Left cardiac atrium (tissue), 4 donors: ENCODE measurements at places on chromosomes 16 and 17.

GRCh38 chr17:40981115-40981514 lies 3.0 kb downstream of the KRT40 start:
- no peak for DNase-seq

DNA sequence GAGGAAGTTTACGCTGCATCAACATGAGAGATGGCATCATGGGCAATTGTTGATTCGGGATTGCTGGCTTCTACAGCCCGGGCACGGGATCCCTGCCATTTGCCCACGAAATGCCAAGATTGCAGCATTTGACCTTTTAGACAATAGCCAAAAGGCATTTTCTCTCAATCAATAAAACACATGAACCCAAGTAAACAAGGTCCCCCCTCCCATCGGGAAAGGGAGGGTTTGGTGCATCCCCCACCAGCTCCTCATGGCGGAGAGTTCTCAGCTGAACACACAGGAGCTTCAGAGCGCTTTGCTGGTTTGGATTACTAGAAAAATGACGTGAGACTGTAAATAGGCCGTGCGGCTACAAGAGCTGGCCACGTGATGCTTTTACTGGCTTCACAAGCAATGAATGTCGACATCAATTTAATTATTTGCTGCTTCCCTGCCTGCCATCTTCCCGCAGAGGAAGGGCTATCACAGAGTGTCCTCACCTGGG lies 147.6 kb downstream of the C16orf95 start:
- no peak for DNase-seq

DNA sequence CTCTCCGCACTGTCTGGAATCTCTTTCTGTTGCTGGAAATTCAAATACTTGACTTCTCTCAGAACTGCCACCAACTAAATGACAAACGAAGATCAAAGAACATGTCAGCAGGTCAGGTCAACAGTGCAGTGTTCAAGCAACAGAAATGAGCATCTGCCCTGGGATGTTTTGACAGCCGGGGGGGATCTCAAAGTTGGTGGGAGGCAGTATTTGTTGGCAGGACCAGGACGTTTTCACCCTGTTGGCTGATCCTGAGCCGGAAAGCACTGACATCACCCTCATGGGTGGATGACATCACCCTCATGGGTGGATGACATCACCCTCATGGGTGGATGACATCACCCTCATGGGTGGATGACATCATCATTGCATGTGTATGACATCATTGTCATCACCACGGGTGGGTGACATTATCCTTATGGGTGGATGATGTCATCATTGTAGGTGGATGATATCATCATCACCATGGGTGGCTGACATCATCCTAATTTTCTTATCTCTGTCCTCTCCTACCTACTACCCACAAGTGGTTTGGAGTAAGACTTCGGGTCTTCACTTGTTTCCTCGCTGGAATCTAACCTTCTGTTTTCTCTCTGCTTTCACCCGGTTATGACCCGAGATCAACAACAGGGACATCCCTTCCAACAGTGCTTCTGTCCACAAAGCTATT lies 18.9 kb downstream of the DNAH17 start:
- DNase-seq, result no peak

DNA sequence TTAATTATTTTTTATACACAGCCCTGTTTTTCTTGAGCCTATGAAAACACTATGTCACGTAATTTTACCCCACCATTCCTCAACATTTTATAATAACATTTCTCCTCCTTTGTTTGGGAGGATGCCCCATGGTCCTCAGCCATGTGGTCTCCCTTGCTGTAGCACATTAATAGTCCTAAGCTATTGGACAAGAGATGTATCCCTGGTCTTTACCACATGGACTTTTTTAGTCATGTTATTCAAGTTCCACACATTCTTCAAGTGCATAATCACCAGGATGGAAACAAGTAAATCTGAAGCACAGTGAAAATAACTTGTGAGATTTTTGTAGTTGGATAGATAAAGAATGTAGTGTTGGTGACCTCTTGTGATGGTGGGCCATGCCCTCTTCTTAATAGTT lies 2.0 kb upstream of the KRTAP2-3 start:
- no peak for DNase-seq

GRCh38 chr17:8120520-8121406 lies 2.4 kb upstream of the ALOXE3 start:
- peak; percentile 67 for DNase-seq

- no peak for DNase-seq
Observed at GRCh38 chr16:56409195-56409594, 16.1 kb downstream of the AMFR start.

DNA sequence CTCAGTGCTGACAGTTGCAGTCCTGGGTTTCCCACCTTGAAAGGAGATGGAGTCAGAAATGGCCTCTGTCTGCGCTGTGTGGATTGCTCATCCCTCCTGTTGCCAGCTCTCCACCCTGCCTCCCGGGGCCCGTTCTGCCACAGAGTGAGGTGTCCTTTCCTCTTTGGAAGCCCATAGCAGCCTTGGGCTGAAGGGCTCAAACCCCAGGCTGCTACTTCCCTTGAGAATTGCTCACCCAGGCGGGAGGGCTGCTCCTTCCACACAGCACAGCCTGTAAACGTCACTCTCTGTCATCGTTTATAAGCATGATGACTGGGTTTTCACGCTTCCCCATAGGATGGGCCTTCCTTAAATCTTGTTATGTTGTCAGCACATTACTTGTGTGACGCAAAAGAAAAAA lies 62.7 kb downstream of the FOXK2 start:
- DNase-seq, result no peak

GRCh38 chr16:78195797-78196196 lies 96.3 kb downstream of the WWOX start:
- no peak for DNase-seq

- peak; percentile 82 for DNase-seq
Observed at GRCh38 chr17:82003411-82004381, 19.0 kb downstream of the CENPX start.

DNA sequence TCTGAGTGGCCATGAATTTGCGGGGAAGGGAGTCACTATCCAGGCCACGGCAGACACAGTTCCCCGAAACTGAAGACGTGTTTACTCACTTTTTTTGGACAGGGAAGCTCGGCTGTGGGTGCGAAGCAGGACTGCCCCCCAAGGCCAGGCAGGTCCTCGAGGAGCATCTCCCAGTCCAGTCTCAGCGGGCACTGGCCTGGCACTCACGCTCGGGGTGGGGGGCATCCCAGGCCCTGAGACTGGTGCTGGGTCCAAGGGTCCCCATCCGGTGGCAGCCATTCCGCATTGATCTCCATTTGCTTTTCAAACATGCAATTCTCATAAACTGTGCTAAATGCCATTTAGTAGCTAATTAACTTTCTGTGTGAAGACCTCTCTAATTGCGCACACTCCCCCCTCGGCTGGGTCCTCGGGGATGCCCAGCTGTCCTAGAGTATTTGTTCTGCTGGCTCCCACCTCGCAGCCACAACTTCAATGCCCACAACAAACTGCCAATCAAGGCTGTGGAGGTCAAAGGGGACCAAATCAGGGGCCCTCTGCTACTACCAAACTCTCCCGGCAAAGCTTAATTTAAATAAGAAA lies 50.2 kb downstream of the TBC1D16 start:
- DNase-seq, result peak; percentile 2
